ENCODE measurements at places on chromosomes 2 and 18.

DNA sequence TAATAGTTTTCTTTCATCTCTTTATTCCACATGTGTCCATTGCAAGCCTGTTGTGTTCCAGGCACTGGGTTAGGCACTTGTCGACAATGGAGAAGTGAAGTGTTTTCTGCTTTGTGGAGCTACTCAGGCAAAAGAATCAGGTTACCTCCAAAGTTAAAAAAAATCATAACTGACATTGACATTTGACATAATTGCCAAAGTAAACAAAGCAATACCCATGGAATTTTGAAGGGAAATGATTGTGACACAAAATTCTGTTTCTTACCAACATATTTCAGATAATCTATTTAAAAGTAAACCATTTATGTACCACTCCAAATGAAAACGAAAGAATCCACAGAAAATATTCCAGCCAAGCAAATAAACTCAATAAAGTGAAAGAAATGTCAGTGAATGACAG lies 6.4 kb upstream of the TGFA start:
- DNase-seq: no peak

DNA sequence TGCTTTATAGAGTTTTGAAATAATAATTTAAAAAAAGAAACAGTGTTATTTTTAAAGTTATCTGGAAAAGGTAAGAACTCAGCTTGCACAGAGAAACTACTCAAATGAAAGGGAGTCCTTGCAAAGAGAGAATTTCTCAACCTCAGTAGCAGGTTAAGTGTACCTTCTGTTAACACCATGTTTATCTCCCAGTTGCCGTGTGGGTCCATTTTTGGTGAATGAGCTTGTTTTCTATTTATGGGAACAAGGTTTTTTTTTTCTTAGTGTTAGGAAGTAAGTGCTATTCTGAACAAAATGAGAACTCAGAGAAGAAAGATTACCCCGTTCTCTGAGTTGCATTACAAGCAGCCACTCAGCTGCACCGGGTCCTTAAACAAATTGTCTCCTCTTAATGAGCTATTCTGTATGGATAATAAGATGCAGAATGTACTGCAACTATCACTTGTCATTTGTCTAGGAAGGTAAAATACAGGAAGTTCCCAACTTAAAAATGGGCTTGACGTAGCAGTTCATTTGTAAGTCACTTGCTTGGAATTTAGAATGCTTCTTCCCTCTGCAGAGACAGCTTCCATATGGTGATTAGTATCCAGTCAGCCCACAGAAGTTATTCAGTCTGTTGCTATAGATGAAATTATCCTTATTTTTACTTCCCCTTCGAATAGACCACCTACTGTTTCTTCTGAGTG lies 74.9 kb downstream of the LTBP1 start:
- no peak for DNase-seq

- no peak for DNase-seq
Observed at GRCh38 chr2:44522846-44523245, 161.1 kb downstream of the CAMKMT start.

DNA sequence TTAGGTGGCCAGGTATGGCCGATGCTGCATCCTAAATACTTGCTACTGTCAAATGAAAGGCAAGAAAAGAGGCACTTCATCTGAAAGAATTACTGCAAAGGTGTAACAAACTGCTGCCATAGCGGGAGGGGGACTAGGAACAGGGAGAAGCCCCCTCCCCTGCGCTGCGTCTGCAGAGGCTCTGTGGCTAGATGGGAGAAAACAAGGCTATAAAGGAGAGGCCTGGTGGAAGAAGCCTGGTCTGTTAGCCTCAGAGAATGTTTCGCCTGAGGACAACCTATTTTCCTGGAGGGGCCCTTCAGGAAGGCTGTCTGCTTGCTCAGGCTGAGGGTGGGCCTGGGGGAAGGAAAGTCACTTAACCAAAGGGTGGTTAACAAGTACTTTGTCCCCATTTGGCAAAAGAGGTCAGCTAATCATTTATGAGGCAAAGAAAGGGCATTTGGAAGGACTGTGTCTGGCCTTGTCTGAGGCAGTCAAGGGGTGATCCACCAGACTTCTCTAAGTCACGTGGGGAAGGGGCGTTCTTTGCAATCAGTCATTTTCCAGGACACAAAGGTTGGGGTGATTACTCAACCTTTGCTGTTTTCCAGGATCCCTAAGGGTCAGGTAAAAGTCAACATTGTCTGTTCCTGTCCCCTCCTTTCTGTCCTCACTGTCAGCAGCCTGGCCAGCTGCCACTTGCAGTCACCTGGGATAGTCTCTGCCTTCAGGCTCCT lies 103.0 kb upstream of the TMEM200C start:
- no peak for DNase-seq

- DNase-seq: no peak
Observed at GRCh38 chr18:34806527-34806926, 96.4 kb downstream of the DTNA start.

DNA sequence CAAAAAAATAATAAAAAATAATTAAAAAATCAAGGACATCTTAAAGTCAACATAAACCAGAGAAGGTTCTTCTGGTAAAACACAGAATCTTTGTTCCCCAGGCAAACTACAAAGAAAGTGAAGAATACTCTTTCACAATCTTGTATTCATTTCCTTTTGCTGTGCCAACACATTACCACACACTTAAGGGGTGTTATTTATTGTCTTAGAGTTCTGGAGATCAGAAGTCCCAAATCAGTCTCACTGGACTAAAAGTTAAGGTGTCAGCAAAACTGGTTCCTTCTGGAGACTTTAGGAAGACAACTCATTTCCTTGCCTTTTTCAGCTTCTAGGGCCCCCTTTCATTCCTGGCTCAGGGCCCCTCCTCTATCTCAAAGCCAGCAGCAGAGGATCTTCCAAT lies 12.2 kb upstream of the CAB39 start:
- DNase-seq: no peak

- DNase-seq: no peak
Observed at GRCh38 chr2:111246620-111247061, 125.9 kb downstream of the BCL2L11 start.

- no peak for DNase-seq
Observed at GRCh38 chr2:22683914-22684313, 701.1 kb upstream of the KLHL29 start.

- DNase-seq: no peak
Observed at GRCh38 chr18:22417496-22418188, at the start of gene CTAGE1. CTAGE1 (minus strand) TSS chr18:22417915; CDS start chr18:22417811, 104 bp downstream.

All from activated naive CD8-positive, alpha-beta T cell treated with anti-CD3 and anti-CD28 coated beads, Interleukin-2, amount 50 U/mL, for 24 hours (primary cell).